ENCODE measurements at places on chromosomes 1 and 21.

- no peak for DNase-seq
Measured at GRCh38 chr21:38664841-38665240, 140.9 kb upstream of the ETS2 start.

DNA sequence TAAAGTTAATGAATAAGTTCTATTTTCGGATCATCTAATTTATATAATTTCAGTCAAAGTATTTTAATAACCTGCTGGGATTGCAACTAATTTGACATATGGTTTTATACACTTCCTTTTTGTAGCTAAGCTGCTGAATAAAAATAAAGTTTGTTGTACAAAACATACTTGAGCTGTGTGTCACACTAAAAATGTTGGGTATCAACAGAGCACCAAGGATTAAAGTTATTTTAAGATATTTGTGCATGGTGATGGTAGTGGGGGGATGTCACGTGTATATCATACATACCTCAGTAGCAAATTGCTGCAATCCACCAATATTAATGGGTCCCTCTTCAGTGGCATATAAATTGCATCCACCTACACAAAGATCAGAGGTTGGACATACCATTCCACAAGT, 199.6 kb downstream of the DPYD start:
- no peak for DNase-seq

- DNase-seq = no peak
Measured at GRCh38 chr1:91884459-91885212, 1.3 kb downstream of the TGFBR3 start.

- no peak for DNase-seq
Measured at GRCh38 chr1:218171302-218171893, 113.7 kb upstream of the RRP15 start.

- no peak for DNase-seq
Measured at GRCh38 chr1:22791831-22792347, 81.2 kb downstream of the EPHB2 start.

DNA sequence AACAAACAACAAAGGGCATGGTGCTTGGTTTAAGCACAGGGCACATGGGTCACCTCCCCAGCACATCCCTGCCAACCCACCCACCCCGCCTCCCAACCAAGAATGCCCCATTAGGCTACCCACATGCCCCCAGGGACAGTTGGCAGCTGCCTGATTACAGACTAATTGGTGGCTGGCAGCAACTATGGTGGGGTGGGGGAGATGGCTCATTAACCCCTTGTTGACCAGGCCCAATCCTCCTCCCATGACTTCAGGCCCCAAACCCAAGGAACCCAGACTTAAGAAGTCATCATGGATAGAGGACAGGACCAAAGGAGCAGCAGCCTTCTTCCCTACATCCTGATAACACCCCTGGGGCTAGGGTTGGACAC, 1.3 kb downstream of the RIMS3 start:
- no peak for DNase-seq

DNA sequence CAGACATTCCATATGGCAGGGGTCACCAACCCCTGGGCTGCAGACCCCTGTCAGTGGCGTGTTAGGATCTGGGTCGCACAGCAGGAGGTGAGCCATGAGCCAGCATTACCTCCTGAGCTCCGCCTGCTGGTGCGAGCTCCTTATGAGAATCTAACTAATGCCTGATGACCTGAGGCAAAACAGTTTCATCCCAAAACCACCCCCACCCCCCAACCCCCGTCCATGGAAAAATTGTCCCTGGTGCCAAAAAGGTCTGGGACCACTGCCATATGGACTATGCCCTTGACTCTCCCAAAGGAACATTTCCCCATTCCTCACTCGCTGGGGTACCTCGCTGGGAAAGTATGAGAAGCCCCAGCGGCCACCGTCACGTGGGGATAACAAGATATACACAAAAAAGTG, 6.4 kb upstream of the CPT2 start:
- no peak for DNase-seq

- no peak for DNase-seq
Measured at GRCh38 chr1:43620956-43621355, 29.0 kb upstream of the KDM4A start.

DNA sequence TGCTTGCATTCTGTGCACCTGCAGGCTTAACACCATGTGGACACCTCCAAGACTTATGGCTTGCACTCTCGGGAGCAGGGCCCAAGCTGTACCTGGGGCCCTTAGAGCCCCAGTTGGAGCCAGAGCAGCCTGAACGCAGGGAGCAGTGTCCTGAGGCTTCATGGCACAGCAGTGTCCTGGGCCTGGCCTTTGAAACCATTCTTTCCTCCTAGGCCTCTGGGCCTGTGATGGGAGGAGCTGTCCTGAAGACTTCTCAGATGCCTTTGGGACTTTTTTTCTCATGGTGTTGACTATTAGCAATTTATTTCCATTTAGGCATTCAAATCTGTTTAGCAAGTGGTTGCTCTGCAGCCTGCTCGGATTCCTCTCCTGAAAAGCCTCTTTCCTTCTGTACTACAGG, 11.0 kb downstream of the RPTN start:
- DNase-seq = no peak
